ENCODE measurements at places on chromosomes 3 and 15. TPM values are rescaled to one million over a fixed set of nuclear protein-coding genes. Genes with fewer than 3 reads are reported as not detected.

GRCh38 chr3:45881078-45882022 lies 5.0 kb upstream of the CCR9 start:
- no peak for ATAC-seq

DNA sequence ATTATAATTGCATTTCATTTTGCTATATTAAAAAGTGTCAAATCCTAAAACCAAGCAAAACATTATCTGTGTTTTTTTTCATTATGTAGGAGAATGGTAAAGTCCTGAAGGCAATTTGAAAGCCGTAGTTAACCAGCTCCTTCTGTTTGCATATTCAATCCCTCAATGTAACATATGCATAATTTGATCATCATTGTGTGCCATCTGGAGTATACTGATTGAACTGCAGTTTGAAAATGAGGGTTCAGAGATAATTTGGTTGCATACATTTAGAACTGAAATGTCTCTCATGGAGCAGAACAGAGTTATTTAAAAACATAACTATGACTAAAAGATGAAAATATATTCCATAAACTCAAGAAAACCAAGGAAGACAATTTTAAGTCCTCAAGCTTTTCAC lies 518.6 kb downstream of the GBE1 start:
- ATAC-seq, result no peak

GRCh38 chr3:189580190-189580589 lies 51.0 kb upstream of the TP63 start:
- ATAC-seq, result no peak

DNA sequence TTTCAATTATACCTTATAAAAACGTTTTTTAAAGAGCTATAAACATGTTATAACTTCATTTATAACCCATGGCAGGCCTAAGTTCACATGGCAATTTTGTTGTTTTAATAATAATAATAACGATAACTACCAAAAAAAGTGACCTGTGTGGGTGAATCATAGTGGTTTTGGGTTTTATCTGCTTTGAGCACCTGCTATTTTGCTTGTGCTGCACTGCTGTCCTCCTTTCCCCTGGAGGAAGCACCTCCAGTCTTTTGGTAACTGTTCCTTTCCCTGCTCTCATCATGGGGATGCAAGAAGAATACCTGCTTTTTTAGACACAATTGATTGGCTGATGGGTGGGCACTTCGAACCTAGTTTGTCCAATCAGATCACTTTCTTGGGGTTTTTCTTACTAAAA lies 388.0 kb upstream of the TBL1XR1 start:
- ATAC-seq, result no peak

GRCh38 chr3:99760629-99761028 lies 57.0 kb upstream of the CMSS1 start:
- ATAC-seq, result no peak

- ATAC-seq, result peak; percentile 52
Measured at GRCh38 chr3:121482660-121483059, 63.1 kb downstream of the POLQ start.

DNA sequence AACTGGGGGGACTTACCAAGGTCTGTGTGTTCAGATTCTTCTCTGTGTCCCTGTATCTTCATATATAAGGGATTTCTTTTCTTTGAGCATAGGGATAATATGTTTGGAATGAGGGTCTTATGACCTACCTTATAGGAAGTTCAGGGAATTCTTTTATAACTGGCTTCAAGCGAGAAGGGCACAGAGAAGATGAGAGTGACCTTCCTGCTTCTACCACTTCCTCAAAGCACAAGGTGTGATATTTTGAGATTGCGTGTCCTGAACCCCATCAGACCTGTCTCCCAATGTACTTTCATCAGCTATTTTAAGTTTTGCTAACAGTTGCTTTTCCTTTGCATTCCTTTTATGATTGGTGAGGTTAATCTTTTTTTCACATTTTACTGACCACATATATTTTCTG lies 3.1 kb upstream of the PSMD6 start:
- no peak for ATAC-seq

DNA sequence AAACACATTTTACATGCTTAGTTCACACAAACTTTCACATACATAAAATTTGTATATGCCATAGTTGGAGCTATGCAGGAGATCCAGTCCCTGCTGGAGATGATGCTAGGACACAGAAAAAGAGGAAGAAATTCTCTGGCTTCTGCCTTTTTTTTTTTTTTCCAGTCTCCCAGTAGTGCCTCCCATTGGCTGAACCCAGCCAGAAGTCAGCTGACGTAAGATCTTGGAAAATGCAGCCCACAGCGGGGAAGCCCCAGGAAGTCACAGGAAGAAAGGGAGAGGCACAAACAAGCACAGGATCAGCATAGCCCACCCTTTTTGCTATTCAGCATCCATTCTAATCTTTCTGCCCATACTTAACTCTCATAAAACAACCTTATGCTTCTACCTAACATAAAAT lies 38.5 kb downstream of the SCN11A start:
- no peak for ATAC-seq

GRCh38 chr3:97815149-97815917 lies 6.5 kb upstream of the CRYBG3 start:
- ATAC-seq, result no peak

- no peak for ATAC-seq
Measured at GRCh38 chr15:54990793-54991192, 205.9 kb downstream of the RSL24D1 start.

GRCh38 chr3:63972987-63973386 lies 50.3 kb downstream of the PSMD6 start:
- peak; percentile 41 for ATAC-seq

GRCh38 chr15:67359431-67360079 lies 105.0 kb downstream of the IQCH start:
- ATAC-seq, result no peak

DNA sequence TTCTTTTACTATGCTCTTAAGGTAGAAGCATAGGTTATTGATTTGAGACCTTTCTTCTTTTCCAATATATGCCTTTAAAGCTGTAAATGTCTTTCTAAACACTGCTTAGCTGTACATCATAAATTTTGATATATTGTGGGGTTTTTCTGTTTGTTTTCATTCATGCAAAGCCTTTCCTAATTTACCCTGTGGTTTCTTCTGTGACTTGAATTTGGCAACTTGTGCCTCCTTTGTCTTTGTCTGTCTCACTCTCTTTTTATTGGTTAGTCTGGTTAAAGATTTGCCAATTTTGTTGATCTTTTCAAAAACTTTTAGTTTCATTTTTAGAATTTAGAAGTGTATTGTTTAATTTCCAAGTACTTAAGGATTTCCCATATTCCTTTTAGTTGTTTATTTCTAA lies 343.1 kb downstream of the OXSM start:
- ATAC-seq, result no peak

DNA sequence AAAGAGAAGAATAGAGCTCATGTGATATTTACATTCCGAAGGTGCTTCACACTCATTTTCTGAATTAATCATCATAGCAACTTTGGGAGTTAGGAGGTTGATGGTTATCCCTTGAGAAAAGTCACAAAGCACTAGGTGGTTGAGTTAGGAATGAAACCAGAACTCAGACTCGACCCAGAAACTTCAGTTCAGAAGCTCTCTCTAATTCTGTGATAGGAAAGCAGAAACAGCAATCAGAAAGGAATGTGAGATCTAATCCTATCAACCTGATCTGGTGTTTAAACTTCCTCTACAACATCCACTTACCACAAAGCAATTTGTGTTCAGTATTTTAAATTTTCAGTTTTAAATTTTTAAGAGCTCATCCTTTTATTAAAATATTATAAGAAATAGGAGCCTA lies 211.2 kb downstream of the CNTN3 start:
- ATAC-seq, result no peak

DNA sequence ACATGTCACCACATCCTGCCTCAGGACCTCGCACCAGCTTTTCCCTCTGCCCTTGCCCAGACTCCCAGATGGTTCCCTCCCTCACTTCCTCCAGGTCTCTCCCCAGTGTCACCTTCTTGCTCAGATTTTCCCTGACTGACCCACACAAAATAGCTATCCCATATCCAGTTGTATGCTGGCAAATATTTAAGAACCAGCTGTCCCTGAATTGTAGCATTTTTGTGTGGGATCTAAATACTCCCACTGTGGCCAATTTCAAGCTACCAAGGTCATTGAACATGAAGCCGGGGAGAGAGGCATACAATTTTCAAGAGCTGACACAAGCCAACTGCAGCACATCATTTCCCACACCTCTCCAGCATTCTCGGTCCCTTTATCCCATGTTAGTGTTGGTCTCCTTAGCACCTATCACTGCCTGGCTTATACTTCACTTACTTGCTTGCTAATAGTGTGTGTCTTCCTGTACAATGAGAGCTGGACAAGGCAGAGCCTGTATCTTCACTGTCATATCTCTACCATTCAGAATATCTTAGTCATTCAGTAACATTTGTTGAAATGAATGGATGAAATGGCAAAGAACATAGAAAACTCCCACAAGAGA lies 101.3 kb upstream of the CTNNB1 start:
- ATAC-seq, result no peak

DNA sequence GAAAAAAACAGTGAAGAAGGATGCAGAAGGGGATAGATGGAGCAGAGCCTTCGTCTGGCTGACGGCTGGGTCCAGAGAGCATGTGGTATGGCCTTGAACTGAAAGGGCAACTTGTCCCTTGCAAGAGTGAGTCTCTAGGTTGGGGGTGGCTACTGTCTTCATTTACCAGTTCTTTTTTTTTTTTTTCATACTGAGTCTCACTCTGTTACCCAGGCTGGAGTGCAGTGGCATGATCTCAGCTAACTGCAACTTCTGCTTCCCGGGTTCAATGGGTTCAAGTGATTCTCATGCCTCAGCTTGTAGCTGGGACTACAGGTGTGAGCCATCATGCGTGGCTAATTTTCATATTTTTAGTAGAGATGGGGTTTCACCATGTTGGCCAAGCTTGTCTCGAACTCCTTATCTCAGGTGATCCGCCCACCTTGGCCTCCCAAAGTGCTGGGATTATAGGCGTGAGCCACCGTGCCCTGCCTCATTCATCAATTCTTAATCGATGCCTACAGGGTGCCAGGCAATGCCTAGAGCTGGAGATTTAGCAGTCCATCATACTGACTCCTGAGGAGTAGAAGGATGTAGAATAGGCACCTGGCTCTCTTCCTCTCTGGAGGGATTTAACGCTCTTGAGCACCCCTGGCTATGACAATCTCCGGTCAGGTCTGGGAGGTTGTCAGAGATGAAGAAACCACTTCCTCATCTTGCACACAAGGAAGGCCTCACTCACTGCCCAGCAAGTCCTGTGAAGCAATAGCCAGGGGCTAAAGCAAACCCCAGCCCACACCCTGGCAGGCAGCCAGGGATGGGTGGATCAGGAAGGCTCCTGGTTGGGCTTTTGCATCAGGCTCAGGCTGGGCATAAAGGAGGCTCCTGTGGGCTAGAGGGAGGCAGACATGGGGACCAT lies at the start of gene CAMP:
CAMP (plus strand) TSS at position 880 of the 898 bp plus-strand sequence; CDS start at position 897, 17 bp downstream.
- peak; percentile 85 for ATAC-seq

GRCh38 chr15:43922021-43922420 lies 95.2 kb downstream of the WDR76 start:
- no peak for ATAC-seq

DNA sequence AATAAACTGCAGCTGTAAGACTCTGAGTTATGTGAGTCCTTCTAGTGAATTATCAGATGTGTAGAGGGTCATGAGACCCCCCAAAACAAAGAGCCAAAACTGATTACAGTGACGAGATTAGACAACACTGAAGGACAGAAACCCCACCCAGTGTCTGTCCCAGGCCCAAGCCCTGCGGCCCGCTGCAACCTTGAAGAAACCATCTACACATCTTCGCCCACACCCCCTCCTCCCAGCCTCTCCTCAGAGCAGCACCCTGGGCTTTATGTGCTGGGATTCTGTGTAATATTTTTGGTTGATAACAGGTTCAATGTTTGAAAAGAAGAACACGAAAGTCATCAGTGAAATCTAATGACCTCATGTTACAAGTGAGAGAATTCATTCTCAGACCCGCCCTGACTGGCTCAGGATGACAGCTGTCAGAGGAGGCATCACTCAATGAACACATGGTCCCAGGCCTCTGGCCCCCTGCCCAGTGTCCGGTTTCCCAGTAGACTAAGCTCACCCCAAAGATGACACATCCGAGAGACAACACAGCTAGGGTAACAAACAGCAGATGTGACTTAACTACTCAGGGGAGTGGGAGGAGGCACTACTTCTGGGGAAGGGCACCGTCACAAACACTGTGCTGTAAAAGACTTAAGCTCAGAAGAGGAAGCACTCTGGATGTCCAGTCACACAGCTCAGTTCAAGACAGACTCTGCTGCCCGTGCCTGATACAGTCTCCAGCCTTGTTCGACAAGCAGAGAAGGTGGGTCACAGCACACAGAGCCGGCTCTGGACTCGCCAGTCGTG lies 48.9 kb downstream of the NIPA2 start:
- peak; percentile 74 for ATAC-seq

DNA sequence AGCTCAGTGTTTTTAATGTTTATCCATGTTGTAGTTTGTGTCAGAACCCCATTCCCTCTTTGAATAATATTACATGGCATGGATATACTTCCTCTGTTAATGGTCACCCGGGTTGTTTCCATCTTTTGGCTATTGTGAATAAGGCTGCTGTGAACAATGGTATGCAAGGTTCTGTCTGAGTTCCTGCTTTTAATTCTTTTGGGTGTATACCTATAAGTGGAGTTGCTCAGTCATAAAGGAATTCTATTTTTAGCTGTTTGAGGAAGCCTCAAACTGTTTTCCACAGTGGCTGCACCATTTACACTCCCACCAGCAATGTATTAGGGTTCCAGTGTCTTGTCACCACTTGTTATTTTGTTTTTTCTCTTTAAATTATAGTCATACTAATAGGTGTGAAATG lies 99.6 kb downstream of the SLC25A26 start:
- no peak for ATAC-seq

DNA sequence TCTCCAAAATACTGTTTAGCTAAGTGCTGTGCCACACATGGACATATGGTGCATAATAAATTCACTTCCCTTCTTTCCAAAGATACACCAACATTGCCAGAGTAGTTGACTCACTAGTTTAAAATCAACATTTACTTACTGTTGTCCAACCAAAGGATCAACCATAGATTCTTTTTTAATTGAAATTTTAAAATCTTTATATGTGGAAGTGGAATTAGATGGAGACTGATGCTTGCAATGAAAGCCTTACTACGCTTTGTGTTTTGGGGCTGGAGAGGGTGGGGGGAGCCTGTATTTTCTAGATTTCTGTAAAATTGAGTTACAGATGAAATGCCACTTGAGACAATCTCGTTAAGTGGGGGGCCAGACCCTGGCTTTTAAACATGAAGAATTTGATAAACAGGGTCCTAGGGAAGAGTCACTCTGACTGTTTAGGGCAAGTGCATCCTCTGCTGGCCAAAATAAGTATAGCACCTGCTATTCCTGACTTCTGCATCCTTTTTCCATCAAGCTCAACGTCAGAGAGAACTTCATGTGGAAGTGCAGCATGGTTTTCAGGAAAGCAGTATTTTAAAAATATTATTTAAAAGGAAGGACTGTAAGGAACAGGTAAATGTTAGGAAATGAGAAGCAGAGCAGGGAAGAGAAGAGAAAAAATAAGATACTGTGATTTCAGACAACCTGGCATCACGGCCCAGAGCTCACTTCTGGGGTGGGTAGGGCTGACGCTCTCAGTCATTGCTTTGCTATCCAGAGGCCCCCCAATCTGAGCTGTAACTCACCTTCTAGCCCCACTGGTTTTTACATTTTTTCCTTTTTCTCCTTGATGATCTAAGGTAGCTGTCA lies 76.7 kb downstream of the BOC start:
- peak; percentile 65 for ATAC-seq

The TM4SF4 gene
- not detected for total RNA-seq

The NPAP1 gene
- total RNA-seq, result not detected

The ADGRG7 gene
- total RNA-seq, result not detected

The PROK2 gene
- total RNA-seq, result not detected

The NRROS gene
- 0.40 TPM for total RNA-seq

The ITIH4 gene
- total RNA-seq, result 2.1 TPM

The SECISBP2L gene
- 19.3 TPM for total RNA-seq

The CERS3 gene
- 120 TPM for total RNA-seq
